ENCODE measurements at places on chromosomes 3 and 15.

- DNase-seq, result no peak
Measured at GRCh38 chr3:126394977-126395321, 240 bp downstream of the CFAP100 start.

DNA sequence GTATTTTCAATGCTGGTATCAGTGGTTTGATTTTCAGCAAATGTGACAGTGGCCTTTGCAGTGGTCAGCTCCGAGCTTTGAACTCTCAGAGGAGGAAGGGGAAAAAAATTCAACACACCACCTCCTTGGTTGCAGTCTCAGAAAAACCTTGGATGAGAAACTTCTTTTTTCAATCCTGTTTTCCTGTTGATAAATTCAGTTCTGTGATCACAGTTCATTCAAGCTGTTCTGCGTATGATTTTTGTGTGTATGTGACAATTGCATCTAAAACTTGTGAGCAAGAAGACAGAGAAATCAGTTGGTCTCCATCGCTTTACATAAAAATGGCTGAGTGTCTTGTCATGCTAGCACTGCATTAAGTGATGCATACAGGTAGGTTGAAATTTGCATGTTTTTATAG is 19.2 kb downstream of the ZBTB38 start:
- DNase-seq, result no peak

DNA sequence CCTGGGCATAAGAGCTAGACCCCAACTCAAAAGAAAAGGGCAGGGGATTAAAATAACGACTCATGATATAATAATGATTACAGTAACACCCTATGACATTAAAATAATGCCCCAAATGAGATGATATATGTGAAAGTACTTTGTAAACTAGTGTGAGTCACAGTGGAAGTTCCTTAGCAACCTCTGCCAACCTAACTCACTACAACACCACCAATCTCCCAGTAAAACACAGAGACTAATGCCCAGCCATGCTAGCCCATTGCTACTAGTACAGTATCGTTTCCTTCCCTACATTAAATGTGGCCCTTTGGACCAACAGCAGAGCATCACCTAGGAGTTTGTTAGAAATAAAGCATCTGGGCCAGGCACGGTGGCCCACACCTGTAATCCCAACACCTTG is 11.2 kb upstream of the ADAMTS7 start:
- DNase-seq, result no peak

- no peak for DNase-seq
Measured at GRCh38 chr15:68677996-68678395, 99.2 kb downstream of the CORO2B start.

DNA sequence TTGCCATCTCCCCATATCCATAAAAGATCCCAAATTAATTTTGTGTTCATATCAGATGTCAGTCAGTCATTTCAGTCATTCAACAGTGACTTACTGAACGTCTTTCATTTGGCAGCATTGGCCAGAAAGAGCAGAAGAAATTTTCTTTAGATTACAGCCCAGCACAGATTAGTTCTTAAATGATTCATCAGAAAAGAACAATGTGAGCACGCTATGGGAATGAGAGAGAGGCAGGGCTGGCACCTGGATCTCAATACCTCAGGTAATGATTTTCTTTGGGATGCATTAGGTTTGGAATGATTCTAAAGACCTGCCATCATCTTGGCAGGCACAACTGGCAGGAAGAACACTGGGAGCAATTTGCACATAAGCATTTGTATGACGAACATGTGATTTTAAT is 41.6 kb downstream of the FBN1 start:
- no peak for DNase-seq

DNA sequence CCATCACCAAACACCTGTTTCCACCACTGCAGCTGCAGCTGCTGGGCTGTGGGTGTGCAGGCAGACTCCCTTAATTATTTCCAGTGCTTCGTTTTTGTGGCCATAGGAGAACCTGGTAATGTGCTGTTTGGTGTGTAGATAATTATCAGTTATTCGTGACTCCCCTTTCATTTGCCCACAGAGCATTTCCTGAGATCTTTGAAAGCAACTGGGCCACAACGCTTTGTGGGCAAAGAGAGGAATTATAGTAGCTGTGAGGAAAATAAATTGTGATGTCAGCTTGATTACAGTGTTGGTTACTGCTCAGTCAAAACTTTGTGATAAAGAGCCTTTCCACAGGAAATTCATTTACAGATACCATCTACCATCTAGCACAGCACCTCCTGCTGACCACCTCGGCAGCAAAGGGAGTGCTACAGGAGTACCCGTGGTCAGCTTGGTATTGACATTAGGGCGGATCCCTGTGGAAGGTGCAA is 193.3 kb upstream of the SLCO3A1 start:
- no peak for DNase-seq

GRCh38 chr3:173538410-173538809 is 140.9 kb downstream of the NLGN1 start:
- DNase-seq, result no peak

DNA sequence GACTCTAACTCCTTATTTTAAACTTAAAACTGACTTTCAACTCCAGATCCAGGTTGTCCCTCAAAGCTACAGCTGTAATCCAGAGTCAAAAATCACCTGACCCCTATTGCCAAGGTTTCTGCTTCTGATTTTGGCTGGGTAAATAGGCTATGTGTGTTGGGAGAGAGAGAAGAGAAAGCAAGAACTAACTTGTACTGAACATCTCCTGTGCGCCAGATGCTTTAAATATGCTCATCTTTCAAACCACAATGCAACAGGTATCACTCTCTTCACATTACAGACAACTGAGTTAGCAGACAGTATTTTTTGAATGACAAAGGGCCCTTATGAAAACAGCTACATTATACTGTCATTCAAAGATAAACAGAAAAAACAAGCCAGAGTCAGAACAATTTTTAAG is 7.0 kb downstream of the WWTR1 start:
- no peak for DNase-seq

GRCh38 chr3:36764704-36765038 is 318 bp upstream of the DCLK3 start:
- DNase-seq, result no peak

GRCh38 chr3:17670749-17671148 is 71.7 kb downstream of the TBC1D5 start:
- no peak for DNase-seq

- no peak for DNase-seq
Measured at GRCh38 chr15:89088605-89089315, 504 bp downstream of the ABHD2 start.

- no peak for DNase-seq
Measured at GRCh38 chr3:9384141-9384828, 13.1 kb upstream of the SETD5 start.

- DNase-seq, result no peak
Measured at GRCh38 chr3:177931346-177931745, 604.9 kb upstream of the KCNMB2 start.

DNA sequence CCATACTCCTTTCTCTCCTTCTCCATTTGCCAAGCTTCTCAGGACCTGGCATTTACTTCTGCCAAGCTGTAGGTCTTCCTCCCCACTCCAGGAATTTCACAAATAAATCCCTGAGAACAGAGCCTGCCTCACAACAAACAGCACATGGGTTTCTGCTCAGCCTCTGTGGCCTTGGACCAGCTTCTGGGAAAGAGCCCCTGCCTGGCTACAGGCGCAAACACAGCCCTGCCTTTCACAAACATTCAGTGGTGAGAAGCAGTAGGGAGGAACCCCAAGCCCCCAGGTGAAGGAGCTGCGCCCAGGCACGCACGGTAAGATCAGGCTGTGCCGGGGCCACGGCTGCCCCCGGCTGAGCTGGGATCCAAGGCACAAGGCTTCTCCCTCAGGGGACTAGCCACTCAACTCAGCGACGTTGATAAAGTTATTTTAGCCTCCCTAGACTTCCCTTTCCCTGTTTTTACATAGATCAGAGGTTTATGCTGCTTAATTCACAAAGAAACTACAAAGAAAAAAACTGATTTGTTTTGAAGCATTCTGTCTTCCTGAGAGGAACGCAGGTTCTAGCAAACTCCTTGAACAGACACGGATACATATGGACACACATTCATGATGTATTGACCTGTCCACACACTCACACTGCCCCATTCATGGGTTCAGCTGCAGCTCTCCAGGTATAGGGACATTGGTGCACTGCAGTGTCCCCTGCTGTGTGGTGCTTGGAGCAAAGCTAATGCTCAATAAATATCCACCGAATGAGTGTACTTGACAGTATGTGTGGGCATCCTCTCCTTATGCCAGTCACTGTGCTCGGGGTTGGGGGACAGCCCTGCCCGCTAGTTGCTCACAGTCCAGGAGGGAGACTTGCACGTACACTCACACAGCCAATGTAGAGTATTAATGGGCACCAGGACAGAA is 25.4 kb downstream of the HES1 start:
- DNase-seq, result no peak

DNA sequence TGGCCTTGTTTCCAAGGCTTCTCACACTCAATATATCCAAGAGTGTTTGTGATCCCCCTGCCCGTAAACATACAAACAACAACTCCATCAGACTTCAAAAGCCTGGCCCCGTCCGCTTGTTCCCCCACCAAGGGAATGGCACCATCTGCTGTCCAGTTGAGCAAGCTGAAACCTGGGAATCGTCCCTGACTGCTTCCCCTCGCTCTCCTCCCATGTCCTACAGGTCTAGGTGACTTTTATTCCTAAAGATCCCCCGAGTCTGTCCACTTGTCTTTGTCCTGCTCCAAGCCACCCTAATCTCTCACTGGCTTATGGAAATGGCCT is 27.9 kb upstream of the FAM174B start:
- no peak for DNase-seq

GRCh38 chr3:123807820-123808219 is 76.3 kb downstream of the MYLK start:
- DNase-seq, result no peak

DNA sequence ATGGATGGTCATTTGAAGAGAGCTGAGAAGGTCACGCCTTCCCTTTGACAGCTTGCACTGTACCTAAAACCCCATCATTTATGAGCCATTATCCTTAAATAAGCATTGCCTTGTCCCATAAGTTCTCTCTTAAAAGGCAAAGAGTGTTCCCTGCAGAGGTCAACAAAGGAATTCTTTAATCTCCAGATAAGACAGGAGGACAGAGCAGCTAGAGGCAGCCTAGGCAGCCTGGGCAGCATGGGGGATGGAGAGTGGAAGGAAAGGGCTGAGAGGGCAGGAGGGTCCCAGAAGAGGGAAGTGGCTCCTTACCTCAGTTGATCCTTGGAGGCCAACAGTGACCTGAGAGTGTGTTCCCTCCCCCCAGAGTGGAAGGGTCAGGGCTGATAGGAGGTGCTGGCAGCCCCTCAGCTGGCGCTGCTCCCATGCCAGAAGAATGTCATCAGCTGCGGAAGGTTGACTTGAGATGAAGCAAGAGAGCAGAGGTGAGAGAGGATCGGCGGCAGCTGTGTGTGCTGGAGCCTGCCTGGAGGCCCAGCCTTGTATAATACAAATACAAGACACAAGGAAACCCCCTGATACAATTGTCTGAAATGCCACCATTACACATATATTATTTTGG is 12.8 kb downstream of the KBTBD13 start:
- DNase-seq, result no peak

GRCh38 chr3:142209655-142210054 is 15.7 kb downstream of the GK5 start:
- no peak for DNase-seq

DNA sequence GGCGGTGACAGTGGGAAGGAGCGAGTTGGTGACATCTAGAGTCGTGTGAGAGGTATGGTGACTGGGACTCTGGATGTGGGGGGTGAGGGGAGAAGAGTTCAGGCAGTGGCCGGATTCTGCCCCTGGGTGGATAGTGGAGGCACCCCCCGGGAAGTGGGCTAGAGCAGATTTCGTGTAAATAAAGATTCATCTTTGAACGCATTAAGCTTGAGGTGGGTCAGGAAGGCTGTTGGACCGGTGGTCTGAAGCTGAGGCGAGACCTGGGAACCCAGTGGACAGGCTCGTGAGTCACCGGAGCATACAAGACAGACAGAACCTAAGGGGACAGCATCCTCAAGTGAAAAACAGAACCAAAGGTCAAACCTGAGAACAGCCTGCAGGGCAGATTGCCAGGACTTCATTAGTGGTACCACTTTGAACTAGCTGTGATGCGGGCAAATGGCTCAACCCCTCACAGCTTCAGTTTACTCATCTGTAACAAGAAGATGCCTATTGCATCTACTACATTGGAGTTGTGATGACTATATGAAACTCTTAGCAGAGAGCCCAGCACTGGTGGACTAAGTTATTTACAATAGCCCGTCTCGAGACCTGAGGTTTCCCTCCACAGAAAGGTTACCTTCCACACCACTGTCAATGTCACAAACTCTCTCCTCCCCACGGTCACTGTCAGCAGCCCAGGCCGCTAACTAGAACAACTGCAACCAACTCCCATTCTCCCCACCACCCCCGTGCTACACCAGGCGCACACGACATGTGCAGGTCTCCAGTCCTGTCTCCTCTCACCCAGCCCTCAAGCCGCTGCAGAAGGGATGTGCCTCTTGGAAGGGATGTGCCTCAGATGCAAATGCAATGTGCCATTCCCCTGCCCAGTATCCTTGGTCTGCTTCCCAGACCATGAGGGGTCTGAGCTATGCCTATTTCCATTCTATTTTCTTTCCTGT is 901 bp upstream of the CLN6 start:
- peak; percentile 75 for DNase-seq

DNA sequence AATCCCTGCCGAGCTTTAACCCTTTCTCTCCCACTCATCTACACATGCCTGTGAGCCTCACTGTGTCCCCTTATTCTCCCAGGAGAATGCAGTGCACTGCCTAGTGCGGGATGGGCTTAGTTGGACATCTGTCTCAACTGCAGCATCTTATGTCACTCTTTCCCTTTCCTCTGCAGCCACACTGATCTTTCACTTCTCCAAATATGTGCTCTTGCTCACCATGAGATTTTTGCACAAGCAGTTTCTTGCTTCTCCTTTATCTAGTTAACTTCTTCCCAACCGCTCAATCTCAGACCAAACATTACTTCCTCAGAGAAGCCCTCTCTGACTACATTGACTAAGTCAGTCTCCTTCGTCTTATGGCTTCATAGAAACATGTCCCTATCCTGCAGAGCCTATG is 292.3 kb downstream of the KBTBD8 start:
- no peak for DNase-seq

DNA sequence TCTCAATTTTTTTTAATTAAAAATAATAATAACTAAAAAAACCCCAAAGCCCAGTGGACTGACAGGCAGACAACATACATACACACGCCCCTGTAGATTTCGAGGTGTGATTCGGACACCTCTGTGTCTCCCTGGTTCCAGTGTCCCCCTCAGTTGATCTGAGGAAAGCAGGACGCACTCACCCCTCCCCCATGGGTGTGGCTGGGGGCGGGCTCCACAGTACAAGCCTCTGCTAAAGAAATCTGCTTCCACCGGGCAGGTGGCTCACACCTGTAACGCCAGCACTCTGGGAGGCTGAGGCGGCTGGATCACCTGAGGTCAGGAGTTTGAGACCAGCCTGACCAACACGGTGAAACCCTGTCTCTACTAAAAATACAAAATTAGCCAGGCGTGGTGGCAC is 33.8 kb upstream of the BLM start:
- peak; percentile 17 for DNase-seq

GRCh38 chr3:150720444-150720843 is 16.7 kb upstream of the ERICH6 start:
- no peak for DNase-seq

GRCh38 chr3:51568036-51568435 is 29.5 kb downstream of the RAD54L2 start:
- no peak for DNase-seq

Data from chondrocyte (in vitro differentiated cells).